Stimulated activated CD8-positive, alpha-beta memory T cell treated with anti-CD3 and anti-CD28 coated beads, Interleukin-7, amount 100 ng/mL, for 4 hours (primary cell): ENCODE measurements at places on chromosomes 4 and X.

- no peak for DNase-seq
Measured at GRCh38 chr4:136650541-136651277, 881.6 kb downstream of the PCDH18 start.

- DNase-seq = no peak
Measured at GRCh38 chr4:94701631-94702300, 56.0 kb upstream of the BMPR1B start.

DNA sequence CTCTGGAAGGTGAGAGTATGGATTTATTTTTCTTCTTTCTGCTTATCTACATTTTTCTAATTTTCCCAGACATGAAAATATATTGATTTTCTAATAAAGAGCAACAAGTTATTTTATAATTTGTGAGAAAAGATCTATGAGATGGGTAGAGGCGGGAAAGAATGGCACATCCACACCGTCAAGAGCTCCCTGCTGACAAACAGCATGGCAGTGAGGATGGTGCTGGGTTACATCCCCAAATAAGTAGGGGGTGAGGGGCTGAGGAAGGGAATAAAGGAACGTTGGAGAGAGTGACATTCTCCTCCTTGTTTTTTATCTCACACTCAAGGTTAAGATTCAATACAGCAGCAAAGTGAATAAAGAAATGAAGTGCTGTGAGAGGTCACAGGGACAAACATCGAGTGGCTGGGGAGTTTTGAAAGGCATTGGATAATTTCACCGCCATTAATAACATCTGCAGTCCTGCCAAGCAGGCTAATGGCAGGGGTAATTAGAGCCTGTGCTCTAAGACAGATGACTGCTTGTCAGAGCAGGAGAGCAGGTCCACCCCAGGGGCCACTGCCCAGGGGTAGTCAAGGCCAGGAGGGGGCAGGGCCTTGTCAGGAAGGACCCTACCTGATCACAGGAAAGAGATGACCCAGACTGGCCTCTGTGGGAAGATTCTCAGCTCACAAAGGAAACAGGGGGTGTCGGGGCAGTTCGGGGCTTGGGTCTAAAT, 323.8 kb downstream of the FBXW7 start:
- no peak for DNase-seq

DNA sequence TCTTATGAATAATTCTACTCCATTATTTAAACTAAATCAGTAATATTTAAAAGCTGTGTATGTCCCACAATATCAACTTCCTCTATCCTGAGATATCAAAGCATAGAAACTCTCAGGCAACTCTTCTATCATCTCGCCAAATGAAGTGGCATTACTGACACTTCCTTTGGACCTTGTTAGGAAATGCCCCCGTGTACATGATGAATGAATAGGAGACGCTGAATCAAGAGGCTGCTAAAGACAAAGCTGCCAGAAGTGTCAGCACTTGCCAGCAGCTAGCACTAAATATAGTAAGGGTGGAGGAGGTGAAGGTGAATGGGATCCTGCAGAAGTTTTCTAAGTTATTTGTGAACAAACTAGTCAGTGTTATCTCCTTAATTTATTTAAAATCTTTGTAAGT, 99.5 kb upstream of the BLTP1 start:
- no peak for DNase-seq

GRCh38 chr4:147582386-147583060, 34.7 kb upstream of the TMEM184C start:
- DNase-seq = no peak

- no peak for DNase-seq
Measured at GRCh38 chrX:2264179-2265030, 236.4 kb downstream of the DHRSX start.

GRCh38 chr4:154406018-154406795, 85.4 kb downstream of the DCHS2 start:
- DNase-seq = no peak

GRCh38 chr4:161002386-161002785, 1161.4 kb downstream of the FSTL5 start:
- DNase-seq = no peak

DNA sequence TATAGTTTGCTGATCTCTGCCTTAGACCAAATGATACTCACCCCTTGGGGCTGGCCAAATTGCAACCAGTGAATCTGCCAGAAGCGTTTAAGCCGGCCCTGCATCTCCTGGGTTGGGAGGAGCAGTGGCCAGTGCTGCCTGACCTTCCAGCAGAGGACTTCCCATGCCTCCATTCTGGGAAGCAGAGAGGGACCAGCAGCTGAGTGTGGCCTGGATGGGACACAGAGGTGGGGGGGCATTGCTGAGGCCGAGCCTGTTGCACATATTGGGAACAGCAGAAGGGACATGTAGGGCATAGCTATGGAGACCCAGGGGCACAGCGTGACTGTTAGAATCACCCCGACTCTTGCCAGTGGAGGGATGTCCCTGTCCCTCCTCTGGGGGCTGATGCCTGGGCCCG, 93.3 kb downstream of the CPZ start:
- DNase-seq = no peak

- DNase-seq = peak; percentile 39
Measured at GRCh38 chrX:120302434-120302833, 8.8 kb downstream of the TMEM255A start.

DNA sequence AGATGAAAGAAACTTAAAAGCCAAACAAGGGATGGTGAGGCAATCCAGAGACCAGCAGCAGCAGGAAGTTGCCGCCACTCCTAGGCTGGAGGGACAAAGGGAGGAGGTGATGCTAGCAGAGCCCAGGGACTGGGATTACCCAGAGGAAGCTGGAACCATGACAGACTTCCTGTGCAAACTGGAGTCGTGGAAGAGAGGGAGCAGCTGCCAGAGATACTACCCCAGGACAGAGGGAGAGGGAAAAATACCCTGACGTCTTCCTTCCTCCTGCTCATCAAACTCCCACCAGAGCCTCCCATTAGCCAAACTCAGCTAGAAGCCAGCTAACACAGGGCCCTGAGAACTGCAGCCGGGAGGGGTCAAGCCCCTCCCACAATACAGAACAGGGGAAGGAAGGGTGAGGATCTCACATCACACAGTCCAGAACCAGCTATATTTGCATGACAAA, 101.2 kb upstream of the KLF3 start:
- DNase-seq = no peak

DNA sequence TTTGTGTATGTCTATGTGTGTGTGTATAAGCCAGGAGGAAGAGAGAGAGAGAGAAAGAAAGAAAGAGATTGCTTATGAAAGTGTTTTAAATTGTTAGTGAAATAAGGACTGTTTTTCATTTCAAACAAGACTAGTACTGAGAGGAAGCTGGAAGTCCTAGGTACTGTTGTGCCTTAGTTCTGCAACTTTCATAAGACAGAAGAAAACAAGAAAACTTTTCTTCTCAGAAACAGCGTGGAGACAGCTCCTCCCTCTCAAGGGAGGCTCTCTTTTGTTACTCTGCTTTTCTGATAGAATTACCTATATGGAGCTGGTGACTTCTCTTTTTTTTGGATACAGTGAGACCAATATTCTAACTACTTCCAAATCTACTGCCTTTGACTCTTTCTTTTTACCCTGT, 62.5 kb downstream of the BANK1 start:
- DNase-seq = no peak

DNA sequence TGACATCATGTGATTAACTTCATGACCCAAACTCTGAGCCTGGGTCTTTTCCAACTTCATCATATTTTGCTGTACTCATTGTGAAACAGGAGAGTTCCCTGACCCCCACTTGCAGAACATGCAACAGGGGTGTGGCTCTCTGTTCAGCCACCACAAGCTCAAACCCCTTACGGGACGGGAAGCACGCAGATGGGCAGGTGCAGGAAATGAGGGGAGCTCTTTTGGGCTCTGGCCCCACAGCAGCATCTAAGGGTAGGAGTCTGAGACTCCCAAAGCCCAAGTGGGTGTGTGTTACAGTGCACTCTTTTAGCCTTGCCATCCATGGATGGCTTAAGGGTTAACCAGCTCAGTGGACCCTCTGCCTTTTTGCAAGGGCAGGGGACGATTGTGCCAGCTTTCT, 599.5 kb upstream of the SMIM31 start:
- no peak for DNase-seq

DNA sequence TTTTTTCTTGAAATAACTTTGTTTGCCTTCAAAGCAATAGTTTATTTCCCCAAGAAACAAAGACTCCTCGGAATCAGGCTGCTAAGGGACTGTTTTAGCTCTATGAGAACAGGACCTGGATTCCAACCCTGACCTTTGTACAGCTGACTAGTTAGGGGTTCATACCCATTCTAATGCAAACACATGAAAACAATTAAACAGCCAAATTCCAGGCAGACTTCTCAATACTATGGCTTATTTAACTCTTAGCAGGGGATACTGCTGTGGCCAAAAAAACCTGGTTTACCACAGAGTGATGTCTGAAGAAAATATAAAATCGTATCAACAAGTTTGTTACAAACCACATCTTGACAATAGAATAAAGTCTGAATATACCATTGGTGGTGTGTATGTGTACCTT, 129.6 kb upstream of the INTU start:
- no peak for DNase-seq

DNA sequence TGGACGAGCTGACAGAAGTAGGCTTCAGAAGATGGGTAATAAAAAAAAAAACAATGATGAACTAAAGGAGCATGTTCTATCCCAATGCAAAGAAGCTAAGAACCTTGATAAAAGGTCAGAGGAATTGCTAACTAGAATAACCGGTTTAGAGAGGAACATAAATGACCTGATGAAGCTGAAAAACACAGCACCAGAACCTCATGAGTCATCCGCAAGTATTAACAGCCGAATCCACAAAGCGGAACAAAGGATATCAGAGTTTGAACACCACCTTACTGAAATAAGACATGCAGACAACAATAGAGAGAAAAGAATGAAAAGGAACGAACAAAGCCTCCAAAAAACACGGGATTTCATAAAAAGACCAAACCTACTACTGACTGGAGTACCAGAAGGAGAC, 10.5 kb downstream of the NELFA start:
- DNase-seq = no peak

DNA sequence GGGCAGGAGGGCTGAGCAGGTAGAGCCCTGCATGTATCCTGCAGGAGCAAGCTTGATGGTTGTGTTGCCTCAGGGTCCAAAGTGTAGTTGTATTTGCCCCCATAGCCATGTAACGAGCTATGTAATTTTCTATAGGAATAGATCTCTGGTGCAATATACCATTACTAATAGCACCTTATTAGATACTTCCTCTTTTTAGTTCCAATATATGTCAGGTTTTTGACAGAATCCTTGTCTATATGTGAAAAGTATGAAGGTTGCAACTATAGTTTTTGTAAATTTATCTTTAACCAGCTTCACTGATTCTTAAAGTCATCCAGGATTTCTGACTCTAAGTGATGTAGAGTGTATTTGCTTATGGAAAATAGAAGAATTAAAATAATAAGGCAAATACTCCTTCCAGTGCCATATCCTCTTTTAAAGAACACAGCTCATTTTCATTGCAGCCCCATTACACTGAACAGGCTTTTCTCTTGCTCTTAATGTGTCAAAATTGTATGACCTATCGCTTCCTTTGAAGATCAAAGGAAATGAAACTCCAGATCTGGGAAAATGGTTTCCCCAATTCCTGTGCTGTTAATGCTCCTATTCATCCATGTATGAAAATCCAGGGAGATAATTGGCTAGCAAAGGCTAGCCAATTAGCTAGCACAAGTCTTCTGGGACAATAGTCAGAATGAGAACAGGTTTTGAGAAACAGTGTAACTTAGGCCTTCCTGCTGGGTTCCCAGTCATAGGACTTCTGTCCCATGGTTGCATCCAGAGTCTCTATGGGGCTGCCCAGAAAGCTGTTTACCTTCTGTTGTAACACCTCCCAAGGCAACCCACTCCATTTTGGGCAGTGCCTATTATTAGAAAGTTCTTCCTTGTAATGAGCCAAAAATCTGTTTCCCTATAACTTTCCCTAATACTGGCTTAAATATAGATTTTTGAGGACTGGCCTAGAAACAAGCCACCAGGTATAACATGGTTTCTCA, 90.6 kb downstream of the TSPAN7 start:
- no peak for DNase-seq

DNA sequence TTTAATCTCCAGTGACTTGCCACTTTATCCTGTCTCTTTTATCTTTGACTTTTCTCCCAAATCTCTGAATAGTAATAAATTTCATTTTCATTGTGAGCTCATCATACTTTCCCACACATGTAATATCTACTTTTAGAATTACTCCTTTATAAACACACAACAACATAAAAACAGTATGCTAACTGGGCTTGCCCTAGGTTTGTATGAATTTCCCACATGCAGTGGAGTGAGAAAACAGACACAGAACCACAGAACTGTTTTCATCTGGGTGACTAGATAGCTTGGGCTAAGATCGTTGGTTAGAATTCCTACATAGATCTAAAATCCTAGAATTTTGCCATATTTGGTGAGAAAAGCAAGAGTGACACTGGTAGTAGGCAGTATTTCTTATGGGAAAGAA, 409.5 kb downstream of the SPRY1 start:
- no peak for DNase-seq

DNA sequence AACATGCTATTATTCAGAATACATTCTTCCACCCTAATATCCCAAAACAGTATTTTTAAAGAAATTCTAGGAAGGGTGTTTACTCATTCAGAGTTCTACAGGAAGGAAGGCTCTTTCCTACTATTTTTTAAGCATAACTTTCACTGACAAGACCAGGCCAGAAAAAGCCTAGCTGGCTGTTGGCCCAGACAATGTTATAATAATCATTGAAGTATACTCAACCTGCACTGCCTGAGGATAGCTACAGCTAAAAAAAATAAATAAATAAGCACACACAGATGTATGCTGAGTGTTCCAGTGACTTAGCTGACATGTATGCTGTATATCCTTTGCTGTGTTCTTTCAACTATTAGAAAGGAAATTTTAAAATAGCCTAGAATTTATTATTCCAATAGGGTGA, 145.8 kb upstream of the SPRY1 start:
- no peak for DNase-seq

GRCh38 chr4:70802928-70803580, 36.6 kb downstream of the GRSF1 start:
- no peak for DNase-seq

- DNase-seq = no peak
Measured at GRCh38 chr4:163085085-163085484, 81.6 kb downstream of the NAF1 start.

GRCh38 chrX:13936521-13937225, 93.0 kb downstream of the GEMIN8 start:
- no peak for DNase-seq

DNA sequence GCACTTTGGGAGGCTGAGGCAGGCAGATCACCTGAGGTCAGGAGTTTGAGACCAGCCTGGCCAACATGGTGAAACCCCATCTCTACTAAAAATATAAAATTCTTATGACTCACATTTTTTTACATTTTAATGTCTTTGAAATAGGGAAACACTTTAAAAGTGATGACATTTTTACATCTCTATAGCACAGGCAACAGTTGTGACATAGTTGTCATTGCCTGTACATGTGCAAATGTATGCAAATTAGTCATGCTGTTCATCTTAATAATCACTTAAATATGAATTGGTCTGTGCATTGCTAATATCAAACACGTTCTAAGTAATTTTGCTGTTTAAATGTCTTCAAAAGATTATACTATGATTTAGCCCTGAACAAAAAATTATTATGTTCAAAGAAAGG, 41.7 kb downstream of the ZGRF1 start:
- no peak for DNase-seq
